Activated naive CD8-positive, alpha-beta T cell treated with anti-CD3 and anti-CD28 coated beads for 36 hours (primary cell): ENCODE measurements at places on chromosomes 4 and X.
A peak's percentile ranks its signal among the peaks of the same experiment; 100 is the strongest.

- DNase-seq: no peak
Measured at GRCh38 chrX:107731831-107732502, 43.6 kb downstream of the TSC22D3 start.

DNA sequence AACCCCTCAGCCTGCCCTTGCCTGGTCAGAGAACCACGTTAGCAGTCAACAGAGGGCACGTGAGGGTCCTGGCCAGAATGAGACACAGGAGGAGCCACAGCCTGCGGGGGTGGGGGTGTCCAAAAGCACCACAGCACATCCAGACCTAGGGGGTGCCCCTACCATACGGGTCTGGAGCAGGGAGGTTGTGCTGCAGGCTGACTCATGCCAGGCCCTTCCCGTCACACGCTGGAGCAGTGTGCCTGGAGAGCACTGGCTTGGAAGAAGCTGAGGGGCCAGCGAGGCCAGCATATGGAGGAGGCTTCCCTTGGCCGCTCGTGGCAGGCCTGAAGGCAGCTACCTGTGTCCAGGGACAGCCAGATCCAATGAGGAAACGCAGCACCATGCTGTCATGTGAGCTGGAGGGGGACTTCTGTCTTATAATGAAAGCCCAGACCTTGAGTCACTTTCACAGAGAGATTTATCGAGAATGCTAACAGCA is 1.5 kb upstream of the IRAK1 start:
- peak; percentile 29 for DNase-seq

DNA sequence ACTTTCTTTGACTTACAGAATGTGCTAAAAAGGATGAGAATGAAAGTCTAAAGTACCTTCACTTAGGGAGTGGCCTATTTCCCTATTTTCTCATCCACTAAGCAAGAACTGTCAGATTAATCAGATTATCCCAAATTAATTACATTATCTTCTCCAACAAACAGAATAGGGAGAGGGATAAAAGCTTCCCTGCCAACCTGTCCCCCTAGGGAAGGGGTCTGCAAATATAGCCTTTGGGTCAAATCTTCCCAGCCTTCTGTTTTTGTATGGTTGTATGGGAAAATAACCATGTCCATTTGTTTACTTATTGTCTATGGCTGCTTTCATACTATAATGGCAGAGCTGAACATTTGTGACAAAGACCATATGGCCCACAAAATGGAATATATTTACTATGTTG is 57.1 kb upstream of the USP38 start:
- DNase-seq: no peak

GRCh38 chr4:141705048-141705746 is 68.8 kb downstream of the IL15 start:
- DNase-seq: no peak

DNA sequence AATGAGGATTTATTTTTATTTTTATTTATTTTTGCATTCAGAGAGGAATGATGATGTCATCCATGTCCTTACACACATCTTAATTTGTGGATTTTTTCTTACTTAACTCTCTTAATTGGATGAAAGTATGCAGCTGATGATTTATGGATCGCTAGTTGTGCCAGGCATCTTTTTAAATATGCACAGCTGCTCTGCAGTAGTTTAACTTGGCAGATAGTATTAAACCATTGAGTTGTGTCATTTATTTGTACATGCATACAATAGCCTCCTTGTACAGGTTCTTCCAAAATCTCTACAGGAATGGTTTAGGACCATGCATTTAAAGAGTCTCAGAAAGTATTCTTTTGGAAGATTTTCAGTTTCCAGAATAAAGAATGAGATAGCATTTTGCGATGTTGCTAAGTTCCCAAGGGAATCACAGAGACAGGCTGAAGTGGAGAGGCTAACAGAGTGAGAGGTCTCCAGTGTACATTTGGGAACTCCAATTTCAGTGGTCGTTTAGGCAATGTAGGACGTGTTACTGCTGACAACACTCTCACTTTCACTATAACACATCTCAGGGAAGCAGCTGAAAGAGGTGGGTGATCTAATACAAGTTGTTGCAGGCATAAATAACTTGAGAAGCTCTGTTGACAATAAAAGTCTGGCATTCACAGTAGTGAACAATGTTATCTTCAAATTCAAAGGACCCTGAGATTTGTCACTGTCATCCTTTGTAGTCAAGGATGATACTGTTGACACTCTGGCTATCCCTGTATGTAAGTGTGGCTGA is 49.9 kb upstream of the SCRG1 start:
- no peak for DNase-seq

DNA sequence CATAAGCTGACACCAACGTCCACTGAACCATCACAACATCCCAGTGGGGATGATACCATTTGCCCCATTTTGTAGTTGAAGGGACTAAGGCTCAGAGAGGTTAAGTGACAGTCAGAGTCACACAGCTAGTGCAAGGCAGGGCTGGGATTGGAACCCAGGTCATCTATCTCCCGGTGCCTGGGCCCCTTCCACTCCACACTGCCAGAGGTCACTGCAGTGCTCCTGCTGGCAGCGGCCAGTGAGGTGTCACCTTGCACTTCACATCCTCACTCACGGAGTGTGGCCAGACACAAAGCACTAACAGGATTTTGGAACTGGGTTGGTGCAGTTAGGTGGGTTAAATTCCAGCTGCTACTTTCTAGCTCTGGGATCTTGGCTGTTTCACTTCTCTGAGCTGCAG is 118.7 kb downstream of the ENPP6 start:
- no peak for DNase-seq

- DNase-seq: no peak
Measured at GRCh38 chrX:51922561-51922960, 29.1 kb downstream of the MAGED1 start.

DNA sequence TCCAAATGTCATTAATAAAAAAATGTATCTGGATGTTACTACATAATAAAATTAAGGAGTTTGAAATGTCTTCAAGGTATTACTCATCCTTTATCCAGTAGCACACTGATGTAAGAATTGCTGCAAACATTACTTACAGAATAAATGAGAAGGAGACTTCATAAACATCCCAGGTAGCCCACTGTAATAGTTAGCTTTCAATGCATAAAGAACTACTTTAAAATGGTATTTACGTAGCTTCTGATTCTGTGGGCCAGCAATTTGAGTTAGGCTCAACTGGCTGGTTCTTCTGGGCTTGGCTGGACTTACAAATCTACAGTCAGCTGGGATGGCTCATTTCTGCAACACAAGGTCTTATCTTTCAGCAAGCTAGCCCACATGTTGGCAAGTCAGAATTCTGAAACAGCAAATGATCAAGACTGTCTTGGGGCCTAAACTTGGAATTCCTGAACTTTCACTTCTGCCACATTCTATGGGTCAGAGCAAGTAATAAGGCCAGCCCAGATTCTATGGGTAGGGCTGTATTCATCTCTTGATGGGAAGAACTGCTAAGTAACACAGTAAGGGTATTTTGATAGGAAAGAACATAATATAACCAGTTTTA is 522.5 kb downstream of the IQCM start:
- no peak for DNase-seq

- DNase-seq: no peak
Measured at GRCh38 chrX:42247241-42247640, 323.9 kb upstream of the CASK start.

GRCh38 chrX:44299177-44299576 is 44.3 kb downstream of the EFHC2 start:
- no peak for DNase-seq

DNA sequence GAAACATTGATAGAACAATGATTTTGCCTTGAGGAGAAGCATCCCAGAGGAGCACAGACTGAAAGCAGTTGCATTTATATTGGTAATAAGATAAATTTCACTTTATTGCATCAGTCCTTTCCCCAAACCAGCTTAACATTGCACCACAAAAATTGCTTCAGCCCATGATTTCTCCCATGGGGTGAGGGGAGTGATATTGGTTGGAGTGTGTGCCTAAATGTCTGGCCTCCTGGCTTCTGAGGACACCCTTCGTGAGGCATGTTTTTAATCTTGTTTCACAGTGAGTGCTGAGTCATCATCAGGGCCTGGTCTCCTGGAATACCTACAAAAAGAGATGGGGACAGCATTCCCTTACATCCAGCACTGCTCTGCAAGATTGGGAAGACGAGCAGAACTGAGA is 487.9 kb downstream of the C4orf33 start:
- no peak for DNase-seq

GRCh38 chrX:38599796-38600755 is 38.7 kb downstream of the TSPAN7 start:
- DNase-seq: no peak

DNA sequence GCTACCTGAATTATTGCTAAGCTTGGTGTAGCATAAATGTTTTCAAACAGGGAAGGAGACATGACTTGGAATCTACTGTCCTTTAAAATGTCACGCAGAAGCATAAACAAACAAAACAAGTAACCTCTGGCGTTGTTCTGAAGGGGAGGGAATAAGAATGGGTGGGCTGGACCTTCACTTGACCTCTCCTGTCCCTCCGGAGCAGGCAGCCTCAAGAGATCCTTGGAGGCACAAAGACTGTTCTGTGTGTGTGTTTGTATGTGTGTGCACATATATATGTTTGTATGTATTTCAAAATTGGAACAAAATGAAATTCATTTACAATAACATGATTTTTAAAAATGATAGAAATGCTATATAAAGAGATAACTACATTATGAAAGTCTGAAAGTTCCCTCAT is 91.3 kb upstream of the DCLK2 start:
- no peak for DNase-seq

GRCh38 chrX:38694394-38694793 is 106.9 kb upstream of the MID1IP1 start:
- DNase-seq: no peak

- no peak for DNase-seq
Measured at GRCh38 chrX:18288716-18289115, 65.8 kb downstream of the SCML2 start.

DNA sequence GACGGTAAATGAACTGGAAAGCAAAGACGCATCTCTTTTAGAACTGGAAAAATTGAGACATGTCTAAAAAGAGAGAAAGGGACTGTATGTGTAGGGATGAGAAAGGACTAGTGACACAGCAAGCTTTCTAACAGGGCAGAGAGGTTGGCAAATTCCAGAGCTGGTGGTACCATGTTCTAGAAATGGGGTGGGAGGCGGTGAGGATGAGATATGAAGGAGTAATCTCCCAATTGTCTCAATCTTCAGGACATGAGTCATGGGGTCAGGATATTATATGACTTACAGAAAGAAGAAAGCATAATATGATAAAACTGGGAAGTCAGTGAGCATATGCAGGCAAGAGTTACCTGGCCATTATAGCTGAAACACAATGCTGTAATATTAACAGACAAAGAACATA is 14.2 kb downstream of the TAB3 start:
- no peak for DNase-seq

- no peak for DNase-seq
Measured at GRCh38 chrX:135024526-135024925, 2.2 kb upstream of the RTL8B start.

- DNase-seq: no peak
Measured at GRCh38 chr4:167614866-167615265, 380.6 kb upstream of the SPOCK3 start.

DNA sequence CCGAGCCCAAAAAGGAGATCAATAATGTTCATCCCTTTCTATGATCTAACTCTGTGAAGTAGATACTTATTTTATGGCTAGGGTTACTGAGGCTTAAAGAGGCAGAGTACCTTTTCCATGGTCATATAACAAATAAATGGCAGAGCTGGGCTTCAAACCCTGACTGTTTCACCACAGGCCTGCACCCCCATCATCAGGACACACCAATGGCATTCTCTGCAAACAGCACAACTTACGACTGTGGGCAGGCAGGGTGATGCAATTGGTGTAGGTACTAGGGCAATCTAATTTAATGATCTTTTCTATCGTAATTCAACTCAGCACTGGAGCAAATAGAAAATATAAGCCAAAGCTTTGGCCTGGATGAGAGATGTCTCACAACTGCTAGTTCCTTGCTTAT is 118.8 kb upstream of the CBR4 start:
- DNase-seq: no peak

GRCh38 chrX:111124418-111124817 is 28.4 kb downstream of the PAK3 start:
- peak; percentile 1 for DNase-seq

DNA sequence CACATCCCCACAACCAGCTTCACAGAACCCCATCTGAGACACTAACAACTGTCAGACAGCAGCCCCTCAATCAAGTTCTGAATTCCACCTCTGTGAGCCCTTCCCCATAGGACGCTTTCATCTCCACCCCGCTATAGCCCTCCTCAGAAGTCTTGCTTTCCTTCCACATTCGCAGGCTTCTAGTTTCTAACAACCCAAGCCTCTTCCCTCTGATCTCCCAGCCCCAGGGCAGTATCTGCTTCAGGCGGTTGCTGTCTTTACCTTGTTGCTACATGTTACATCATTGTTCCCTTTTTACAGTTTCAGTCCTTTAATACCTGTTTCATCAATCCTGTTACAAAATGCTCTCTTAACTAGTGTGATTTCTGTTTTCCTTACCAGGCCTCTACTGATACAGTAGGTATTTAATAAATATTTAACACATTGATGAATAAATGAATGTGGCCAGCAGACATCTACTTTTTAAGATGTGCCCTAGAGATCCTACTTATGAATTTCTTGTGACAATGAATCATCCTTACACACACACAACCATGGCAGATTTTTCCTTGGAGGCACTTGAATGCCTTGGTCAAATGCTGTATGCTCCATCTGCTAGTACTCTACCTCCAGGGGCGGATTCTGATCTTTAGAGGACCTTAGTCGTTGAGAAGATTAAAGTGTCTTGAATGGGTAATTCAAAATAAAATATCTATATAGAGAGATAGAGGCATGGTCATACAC is 164.7 kb upstream of the SLIT2 start:
- DNase-seq: no peak

- DNase-seq: no peak
Measured at GRCh38 chr4:158824425-158825274, 55.8 kb downstream of the FNIP2 start.

- DNase-seq: no peak
Measured at GRCh38 chr4:19214591-19215186, 1037.0 kb upstream of the SLIT2 start.

- no peak for DNase-seq
Measured at GRCh38 chr4:146051728-146052391, 113.2 kb upstream of the ZNF827 start.
